ENCODE measurements at places on chromosomes 1 and 21.

DNA sequence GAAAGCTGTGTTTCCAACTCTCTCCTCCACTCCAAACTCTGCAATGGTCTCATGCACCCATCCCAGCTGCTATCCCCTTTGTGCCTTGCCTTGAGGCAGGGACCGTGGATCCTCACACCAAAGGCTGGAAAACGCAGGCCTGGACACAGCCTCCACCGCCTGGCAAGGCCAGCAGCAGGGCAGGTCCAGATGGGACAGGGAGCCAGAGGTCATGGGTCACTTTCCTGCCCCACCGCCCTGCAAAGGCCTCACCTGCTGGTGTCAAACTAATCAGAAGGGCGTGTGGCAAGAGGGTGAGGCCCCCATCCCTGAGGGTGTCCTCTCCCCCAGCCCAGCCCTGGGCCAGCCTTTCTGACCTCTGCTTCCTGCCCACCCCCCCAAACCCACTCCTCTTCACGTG lies 106.3 kb downstream of the PAX7 start:
- no peak for DNase-seq

GRCh38 chr1:156600733-156601121 lies 552 bp downstream of the GPATCH4 start:
- no peak for DNase-seq

DNA sequence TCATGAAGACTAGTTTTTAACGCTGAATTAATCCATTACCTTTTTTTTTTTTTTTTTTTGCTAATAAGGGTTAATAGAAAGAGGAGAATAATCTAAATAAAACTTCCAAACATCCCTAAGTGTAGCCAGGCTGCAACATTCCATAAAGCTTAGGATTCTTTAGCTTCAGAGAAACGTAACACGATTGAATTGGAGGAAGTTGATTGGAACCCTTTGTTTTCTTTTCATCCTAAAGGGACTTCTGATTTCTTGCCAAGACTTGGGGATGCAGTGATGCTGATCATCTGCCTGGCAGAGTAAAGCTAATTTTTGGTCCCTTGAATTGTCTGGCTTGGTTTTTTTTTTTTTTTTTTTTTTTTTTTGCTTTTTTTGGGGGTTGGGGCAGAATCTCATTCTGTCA lies 142.9 kb downstream of the VPS13D start:
- no peak for DNase-seq

- no peak for DNase-seq
Observed at GRCh38 chr1:203177470-203178039, 1.9 kb upstream of the MYBPH start.

DNA sequence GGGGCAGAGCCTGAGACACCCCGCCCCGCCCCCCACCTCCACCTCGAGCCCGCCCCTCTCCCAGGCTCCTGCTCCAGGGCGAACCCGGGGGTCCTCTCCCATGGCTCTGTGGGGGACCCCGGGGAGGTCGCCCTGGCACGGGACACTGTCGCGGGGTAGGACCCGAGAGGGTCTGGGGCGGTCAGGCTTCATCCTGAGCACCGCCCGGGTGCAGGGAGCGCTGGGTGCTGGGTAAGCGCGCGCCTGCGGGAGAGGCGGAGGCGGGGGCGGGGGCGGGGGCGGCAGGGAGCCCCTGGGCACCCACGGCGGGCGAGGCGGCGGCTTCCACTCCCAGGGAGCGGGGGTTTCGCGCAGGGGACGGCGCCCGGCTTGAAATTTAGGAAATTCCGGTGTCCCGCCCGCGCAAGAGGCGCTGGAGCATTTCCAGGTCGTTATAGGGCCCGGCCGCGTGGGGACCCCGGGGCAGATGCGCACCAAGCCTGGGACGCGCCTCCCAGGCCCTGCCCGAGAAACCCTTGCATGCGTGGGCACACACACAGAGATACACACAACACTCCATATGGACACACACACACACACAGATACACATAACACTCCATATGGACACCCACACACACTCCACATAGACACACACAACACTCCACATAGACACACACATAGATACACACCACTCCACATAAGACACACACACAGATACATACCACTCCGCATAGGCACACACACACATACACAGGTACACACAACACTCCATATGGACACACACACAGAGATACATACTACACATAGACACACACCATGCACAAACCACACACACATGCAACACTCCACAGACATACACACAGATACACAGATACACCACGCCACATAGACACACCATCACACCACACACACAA lies 48.7 kb upstream of the SLC19A1 start:
- no peak for DNase-seq

DNA sequence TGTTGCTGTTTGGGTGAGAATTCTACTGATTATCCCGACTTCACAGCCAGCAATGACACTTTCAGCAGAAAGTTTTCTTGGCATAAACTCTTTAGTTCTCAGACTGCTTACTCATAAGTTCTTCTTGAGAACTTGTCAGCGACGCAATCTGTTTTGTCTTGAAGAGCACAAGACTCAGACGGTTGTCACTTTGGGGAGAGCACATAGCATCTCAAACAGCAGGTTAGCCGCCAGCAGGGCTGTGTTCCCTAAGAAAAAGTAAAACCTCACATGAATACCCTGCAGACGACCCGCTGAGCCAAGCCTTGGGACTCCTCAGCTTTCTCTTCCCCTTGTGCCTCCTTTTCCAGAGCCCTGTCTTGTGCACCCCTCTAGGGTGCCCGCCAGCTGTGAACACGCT lies 11.4 kb downstream of the AGMAT start:
- DNase-seq, result no peak

GRCh38 chr1:220325306-220325995 lies 53.2 kb upstream of the RAB3GAP2 start:
- no peak for DNase-seq

Data from stimulated activated CD8-positive, alpha-beta memory T cell treated with anti-CD3 and anti-CD28 coated beads, Interleukin-7, amount 100 ng/mL, for 1 hour (primary cell).